ENCODE measurements at places on chromosomes 2 and 18. TPM values are rescaled to one million over a fixed set of nuclear protein-coding genes. Genes with fewer than 3 reads are reported as not detected.

DNA sequence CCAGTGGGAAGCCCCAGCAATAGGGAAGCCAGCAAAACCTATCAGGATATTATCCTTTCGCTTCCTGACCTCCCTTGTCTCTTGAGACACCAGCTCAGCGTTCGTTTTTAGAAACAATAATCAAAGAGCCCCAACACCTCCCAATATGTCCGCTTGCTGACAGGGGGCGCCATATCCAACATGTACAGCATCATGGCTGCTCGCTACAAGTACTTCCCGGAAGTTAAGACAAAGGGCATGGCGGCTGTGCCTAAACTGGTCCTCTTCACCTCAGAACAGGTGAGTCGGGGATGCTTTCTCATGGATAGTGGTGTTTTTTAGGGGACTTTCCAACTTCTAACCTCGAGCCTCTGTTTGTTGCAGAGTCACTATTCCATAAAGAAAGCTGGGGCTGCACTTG, 28.7 kb downstream of the GAD1 start:
- peaks cover 12% of the 10 kb centered on the region for H3K4me1 ChIP-seq
- DNase-seq = no peak
- no peaks in the 10 kb centered on the region for H3K36me3 ChIP-seq
- no peak overlapping the region for H3K4me3 ChIP-seq

GRCh38 chr18:78303519-78304191, 676.0 kb upstream of the SALL3 start:
- no peak overlapping the region for H3K27ac ChIP-seq
- no peak overlapping the region for H3K4me3 ChIP-seq
- no peaks in the 10 kb centered on the region for H3K36me3 ChIP-seq
- H3K4me1 ChIP-seq = no peaks in the 10 kb centered on the region
- no peaks in the 10 kb centered on the region for H3K27me3 ChIP-seq

DNA sequence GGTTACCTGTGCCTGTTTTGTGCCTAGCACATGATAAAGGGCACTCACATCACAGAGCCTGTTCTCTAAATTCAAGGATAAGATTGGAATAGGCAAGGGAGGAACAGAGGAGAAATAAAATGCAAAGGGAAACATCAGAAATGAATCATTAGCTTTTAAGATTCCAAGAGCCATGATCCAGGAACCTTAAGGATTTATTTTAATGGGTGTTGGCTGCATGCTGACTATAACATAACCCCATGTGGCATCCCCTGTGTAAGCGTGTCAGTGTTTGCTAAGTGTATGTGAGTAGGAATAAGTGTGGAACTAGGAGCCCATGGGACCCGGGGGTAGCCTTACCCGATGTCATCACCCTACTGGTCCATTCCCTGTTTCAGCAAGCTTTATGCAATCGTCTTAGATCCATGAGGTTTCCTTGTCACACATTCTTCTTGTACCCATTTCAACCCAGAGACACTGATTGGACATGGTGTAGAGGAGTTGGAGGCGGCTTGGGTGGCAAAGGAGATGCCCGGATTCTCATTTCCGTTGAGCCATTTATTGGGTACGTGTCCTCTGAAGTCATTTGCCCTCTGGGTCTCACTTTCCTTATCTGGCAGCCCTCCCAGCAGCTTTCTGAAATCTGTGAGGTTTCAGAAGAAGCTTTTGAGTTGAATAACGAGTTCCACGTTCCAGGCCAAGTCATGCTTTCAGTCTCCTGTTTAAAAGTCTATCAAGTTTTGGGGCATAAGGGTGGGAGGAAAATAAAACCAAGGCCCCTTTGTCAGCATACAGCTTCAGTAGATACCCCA, 117.0 kb downstream of the MGAT5 start:
- no peaks in the 10 kb centered on the region for H3K36me3 ChIP-seq
- H3K27ac ChIP-seq = no peak overlapping the region
- H3K4me1 ChIP-seq = peaks cover 21% of the 10 kb centered on the region
- no peak overlapping the region for H3K4me3 ChIP-seq
- no peak for DNase-seq
- no peaks in the 10 kb centered on the region for H3K27me3 ChIP-seq

- no peak overlapping the region for H3K27ac ChIP-seq
- H3K4me3 ChIP-seq = no peak overlapping the region
- no peak for DNase-seq
- no peaks in the 10 kb centered on the region for H3K4me1 ChIP-seq
Observed at GRCh38 chr2:69211048-69211447, 176.0 kb downstream of the GFPT1 start.

DNA sequence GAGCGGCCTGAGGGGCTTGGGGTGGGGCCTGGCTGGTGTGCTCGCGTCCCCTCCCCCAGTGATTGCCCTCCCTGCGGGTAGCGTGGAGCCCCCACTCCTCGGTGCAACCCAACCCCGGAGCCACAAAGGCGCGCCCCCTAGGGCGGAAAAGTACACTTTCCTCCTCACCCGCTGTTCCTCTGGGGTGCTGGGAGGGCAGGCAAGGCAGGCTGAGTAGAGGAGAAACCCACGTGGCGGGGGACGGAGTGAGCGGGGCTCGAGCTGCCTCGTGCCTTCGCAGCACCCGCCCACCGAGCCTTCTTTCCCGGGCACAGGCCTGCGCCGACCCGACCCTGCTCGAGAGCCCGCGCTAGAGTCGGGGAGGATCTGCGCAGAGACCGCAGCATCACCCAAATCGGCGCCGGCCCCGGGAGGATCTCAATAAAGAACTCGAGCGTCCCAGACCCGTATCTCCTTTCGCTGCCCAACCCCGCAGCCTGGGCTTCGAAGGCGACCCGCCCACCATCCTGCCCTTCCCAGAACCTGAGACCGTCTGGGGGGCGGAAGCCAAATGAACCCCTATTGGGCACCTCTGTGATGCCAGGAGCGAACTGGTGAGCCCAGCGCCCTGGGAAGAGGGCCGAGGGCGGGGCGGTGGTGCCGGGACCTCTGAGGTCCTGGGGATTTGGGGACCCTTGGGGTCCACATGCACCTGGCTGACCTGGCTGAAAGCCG, 1.5 kb downstream of the UCN start:
- peak; percentile 38 for DNase-seq
- H3K4me1 ChIP-seq = no peaks in the 10 kb centered on the region
- H3K27ac ChIP-seq = no peak overlapping the region
- H3K36me3 ChIP-seq = peaks cover 4% of the 10 kb centered on the region
- peaks cover 7% of the 10 kb centered on the region for H3K27me3 ChIP-seq

GRCh38 chr2:63780518-63781155, 61.1 kb upstream of the UGP2 start:
- H3K4me1 ChIP-seq = no peaks in the 10 kb centered on the region
- no peak overlapping the region for H3K27ac ChIP-seq
- no peaks in the 10 kb centered on the region for H3K36me3 ChIP-seq
- DNase-seq = no peak
- H3K27me3 ChIP-seq = no peaks in the 10 kb centered on the region

GRCh38 chr2:150320608-150321007, 166.9 kb downstream of the RND3 start:
- H3K4me1 ChIP-seq = no peaks in the 10 kb centered on the region
- no peaks in the 10 kb centered on the region for H3K27me3 ChIP-seq
- no peak for DNase-seq
- H3K27ac ChIP-seq = no peak overlapping the region

GRCh38 chr18:48679236-48679635, 140.4 kb downstream of the CTIF start:
- H3K36me3 ChIP-seq = no peaks in the 10 kb centered on the region
- no peaks in the 10 kb centered on the region for H3K4me1 ChIP-seq
- no peak for DNase-seq
- no peak overlapping the region for H3K4me3 ChIP-seq
- no peaks in the 10 kb centered on the region for H3K27me3 ChIP-seq
- no peak overlapping the region for H3K27ac ChIP-seq

GRCh38 chr2:158009399-158009798, 92.3 kb upstream of the UPP2 start:
- no peaks in the 10 kb centered on the region for H3K36me3 ChIP-seq
- no peak overlapping the region for H3K4me3 ChIP-seq
- no peaks in the 10 kb centered on the region for H3K4me1 ChIP-seq
- H3K27me3 ChIP-seq = no peaks in the 10 kb centered on the region
- DNase-seq = no peak

GRCh38 chr2:231134910-231135655, 10.2 kb upstream of the HTR2B start:
- H3K36me3 ChIP-seq = no peaks in the 10 kb centered on the region
- no peak for DNase-seq
- no peak overlapping the region for H3K4me3 ChIP-seq

DNA sequence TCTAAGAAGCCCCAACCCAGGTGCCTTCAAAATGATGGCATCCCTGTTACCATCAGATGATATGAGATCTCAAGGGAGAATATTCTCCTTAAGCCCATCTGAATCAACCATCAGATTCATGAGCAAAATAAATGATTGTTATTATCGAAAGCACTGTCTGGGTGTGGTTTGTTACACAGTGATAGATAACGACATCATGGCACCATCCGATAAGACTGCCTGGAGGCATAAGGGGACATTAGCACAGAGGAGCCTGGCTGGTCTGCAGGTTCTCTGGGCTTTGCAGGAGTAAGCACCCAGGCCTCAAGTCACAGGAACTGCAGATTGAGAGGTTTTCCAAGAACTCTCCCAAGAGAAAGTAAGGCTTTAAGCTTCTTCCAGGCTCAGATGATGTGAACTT, 15.6 kb downstream of the BMP10 start:
- no peaks in the 10 kb centered on the region for H3K4me1 ChIP-seq
- no peaks in the 10 kb centered on the region for H3K27me3 ChIP-seq
- no peaks in the 10 kb centered on the region for H3K36me3 ChIP-seq
- DNase-seq = no peak
- no peak overlapping the region for H3K4me3 ChIP-seq

- DNase-seq = no peak
- no peak overlapping the region for H3K27ac ChIP-seq
Observed at GRCh38 chr2:170554278-170554955, 160.7 kb upstream of the SP5 start.

- no peak overlapping the region for H3K4me3 ChIP-seq
- no peak for DNase-seq
- no peaks in the 10 kb centered on the region for H3K36me3 ChIP-seq
- no peaks in the 10 kb centered on the region for H3K4me1 ChIP-seq
- no peak overlapping the region for H3K27ac ChIP-seq
Observed at GRCh38 chr2:12623051-12623450, 93.7 kb upstream of the TRIB2 start.

- no peak for DNase-seq
- H3K4me3 ChIP-seq = no peak overlapping the region
- no peaks in the 10 kb centered on the region for H3K4me1 ChIP-seq
- H3K27ac ChIP-seq = no peak overlapping the region
- no peaks in the 10 kb centered on the region for H3K27me3 ChIP-seq
Observed at GRCh38 chr2:238523158-238524110, 96.7 kb downstream of the ASB1 start.

GRCh38 chr2:200698217-200698616, 112.4 kb downstream of the AOX1 start:
- no peaks in the 10 kb centered on the region for H3K27me3 ChIP-seq

DNA sequence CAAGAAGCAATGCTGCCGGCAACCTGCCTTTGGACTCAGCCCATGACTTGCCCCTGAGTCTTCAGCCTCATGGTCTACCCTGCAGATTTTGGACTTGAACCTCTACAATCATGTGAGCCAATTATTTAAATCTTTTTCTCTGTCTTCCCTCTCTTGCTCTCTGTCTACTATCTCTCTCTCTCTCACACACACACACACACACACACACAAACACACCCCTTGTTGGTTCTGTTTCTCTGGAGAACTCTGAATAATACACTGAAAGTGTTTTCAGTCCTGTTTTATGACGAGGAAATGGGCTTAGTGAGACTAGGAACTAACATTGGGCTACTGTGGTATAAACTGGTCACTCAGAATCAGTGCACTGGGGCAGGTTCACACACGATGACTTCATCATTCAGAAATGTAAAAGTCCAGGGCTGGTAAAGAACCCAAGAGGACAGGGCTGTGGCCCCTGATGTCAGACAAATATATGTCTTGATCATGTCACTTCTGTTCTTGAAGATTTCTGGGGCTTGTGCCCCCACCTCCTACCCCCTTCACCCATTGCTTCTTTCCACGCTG, 266.1 kb upstream of the SIX2 start:
- H3K36me3 ChIP-seq = no peaks in the 10 kb centered on the region
- H3K27ac ChIP-seq = no peak overlapping the region
- no peak for DNase-seq
- no peak overlapping the region for H3K4me3 ChIP-seq

DNA sequence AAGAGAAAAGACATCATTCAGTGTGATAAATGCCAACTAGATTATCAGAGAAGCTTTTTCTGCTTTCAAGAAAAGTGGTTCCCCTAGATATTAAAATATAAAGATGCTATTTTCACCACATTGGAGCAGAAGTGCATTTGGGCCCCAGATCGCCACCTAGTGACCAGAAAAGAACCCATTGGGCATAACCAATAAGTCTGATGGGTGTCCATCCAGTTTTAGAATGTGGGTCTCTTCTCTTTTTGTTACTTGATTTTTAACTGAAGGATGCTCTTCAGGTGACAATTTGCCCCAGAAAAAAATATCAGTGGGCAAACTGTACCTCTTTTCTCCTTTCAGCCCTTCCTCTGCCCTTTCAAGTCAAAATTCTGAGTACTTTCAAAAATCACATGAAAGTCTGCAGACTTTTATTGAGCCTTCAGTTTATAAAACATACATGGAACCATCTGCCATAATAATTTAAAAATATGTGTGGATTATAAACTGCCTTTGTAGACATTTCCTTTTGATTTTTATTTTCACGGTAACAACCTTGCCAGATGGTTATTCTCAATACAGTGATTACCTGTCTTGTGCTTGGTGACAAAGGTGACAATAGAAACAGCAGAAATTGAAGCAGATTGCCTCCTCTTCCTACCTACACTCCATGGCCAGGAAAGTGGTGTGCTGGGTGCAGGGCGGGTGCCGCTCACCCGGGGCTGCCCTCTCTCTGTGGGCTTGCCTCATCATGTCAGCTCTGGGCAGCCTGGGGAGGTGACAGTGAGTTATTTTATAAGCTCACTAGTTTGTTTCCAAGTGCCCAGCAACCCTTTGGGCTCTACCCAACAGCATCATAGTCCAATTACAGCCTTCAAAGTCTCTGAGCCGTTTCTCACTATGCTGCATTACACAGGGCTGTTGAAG, 124.5 kb downstream of the DCDC2C start:
- H3K27me3 ChIP-seq = no peaks in the 10 kb centered on the region
- no peak for DNase-seq
- no peak overlapping the region for H3K4me3 ChIP-seq
- H3K36me3 ChIP-seq = no peaks in the 10 kb centered on the region
- no peaks in the 10 kb centered on the region for H3K4me1 ChIP-seq

GRCh38 chr2:88561646-88562388, 65.4 kb downstream of the EIF2AK3 start:
- DNase-seq = no peak
- no peak overlapping the region for H3K27ac ChIP-seq
- H3K4me3 ChIP-seq = no peak overlapping the region
- H3K4me1 ChIP-seq = no peaks in the 10 kb centered on the region
- peaks cover 13% of the 10 kb centered on the region for H3K36me3 ChIP-seq

GRCh38 chr2:210617732-210618330, 61.4 kb downstream of the CPS1 start:
- H3K4me3 ChIP-seq = no peak overlapping the region
- no peak overlapping the region for H3K27ac ChIP-seq
- no peaks in the 10 kb centered on the region for H3K27me3 ChIP-seq
- no peaks in the 10 kb centered on the region for H3K4me1 ChIP-seq
- no peak for DNase-seq

INHA gene
- not detected for total RNA-seq

AOX1 gene
- not detected for total RNA-seq

EMX1 gene
- 0.57 TPM for total RNA-seq

CFAP210 gene
- total RNA-seq = not detected

SKA1 gene
- total RNA-seq = 28.7 TPM

ZNF396 gene
- total RNA-seq = 1.7 TPM

ACSL3 gene
- total RNA-seq = 41.4 TPM

DOK1 gene
- 25.2 TPM for total RNA-seq

DAW1 gene
- total RNA-seq = not detected

FSIP2 gene
- not detected for total RNA-seq

All from CD8-positive, alpha-beta memory T cell (primary cell).